CD4-positive, CD25-positive, alpha-beta regulatory T cell (primary cell): ENCODE measurements at places on chromosomes 16 and 17. TPM values are rescaled to one million over a fixed set of nuclear protein-coding genes. Genes with fewer than 3 reads are reported as not detected.

- H3K27me3 ChIP-seq, result no peaks in the 10 kb centered on the region
- no peaks in the 10 kb centered on the region for H3K4me1 ChIP-seq
- DNase-seq, result no peak
- no peak overlapping the region for H3K27ac ChIP-seq
These were observed 37.2 kb downstream of the GRIN2C start for GRCh38 chr17:74822335-74822938.

DNA sequence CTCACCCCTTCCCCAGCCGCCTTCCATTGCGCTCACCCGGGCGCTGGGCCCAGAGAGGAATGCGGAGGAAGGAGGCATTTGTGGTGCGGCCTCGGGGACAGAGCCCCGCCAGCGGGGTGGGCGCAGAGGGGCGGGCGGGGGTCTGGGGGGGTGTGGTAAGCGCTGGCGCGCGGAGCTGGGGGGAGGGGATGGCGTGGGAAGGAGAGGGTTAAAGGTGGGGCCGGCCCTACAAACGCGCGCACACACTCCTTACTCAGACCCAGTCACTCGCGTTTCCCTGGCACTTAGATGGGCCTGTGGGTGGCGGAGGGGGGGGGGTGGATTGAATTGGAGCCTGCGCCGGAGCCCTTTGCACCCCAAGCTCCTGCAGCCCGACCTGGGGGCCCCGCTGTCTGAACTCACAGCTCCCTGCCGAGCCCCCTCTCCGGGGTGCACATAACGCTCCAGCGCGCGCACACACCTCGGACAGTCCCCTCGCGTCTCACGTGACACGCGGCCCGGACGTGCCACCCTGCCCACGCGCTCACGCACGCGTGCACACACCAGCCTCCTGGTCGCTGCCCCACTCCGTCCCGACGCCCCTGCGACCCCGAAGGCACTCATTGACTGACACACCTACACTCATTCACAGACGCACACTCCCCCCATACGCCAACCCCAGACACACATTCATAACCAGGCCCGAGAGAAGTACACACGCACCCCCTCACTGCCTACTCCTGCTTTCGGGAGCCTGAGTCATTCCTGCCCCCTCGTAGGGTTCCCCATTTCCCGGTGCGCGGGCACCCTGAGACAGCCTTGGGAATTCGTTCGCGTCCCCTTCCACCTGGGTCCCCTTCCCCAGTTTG, 844 bp downstream of the TBKBP1 start:
- peak; percentile 20 for DNase-seq
- no peaks in the 10 kb centered on the region for H3K27me3 ChIP-seq
- H3K27ac ChIP-seq, result peak overlapping the region; percentile 55
- peaks cover 23% of the 10 kb centered on the region for H3K4me1 ChIP-seq
- no peaks in the 10 kb centered on the region for H3K36me3 ChIP-seq

DNA sequence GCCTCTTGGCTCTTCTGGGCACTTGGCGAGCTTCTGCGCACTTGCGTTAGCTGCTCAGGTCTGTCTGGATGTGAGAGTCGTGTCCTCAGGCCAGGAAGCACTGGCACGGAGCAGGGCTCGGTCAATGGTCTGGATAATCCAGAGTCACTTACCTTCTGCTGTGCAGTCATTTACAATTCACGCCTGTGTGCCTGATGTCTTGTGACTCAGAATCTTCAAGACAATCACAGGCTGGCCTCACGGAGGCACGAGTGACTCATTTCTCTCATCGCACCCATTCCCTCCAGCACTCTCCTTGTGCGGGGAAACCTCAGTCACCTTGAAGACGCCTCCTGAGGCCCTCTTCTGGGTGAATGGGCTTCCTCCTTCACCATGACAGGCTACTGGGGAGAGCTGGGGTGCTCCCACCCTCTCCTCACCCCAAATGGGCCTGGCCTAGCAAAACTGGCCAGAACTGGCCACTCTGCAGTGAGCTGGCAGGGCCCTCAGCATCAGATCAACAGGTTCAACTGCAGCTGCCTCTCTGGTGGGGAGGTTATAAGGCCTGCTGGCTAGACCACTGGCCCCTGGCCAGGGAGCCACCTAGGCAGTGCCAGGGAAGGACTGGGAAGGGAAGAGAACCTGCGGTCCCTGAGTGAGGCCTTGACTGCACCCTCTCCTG, 1.9 kb upstream of the CAPN15 start:
- H3K27ac ChIP-seq, result peak overlapping the region; percentile 24
- H3K27me3 ChIP-seq, result no peaks in the 10 kb centered on the region
- DNase-seq, result peak; percentile 4
- no peak overlapping the region for H3K4me3 ChIP-seq
- peaks cover 43% of the 10 kb centered on the region for H3K4me1 ChIP-seq
- H3K36me3 ChIP-seq, result no peaks in the 10 kb centered on the region

DNA sequence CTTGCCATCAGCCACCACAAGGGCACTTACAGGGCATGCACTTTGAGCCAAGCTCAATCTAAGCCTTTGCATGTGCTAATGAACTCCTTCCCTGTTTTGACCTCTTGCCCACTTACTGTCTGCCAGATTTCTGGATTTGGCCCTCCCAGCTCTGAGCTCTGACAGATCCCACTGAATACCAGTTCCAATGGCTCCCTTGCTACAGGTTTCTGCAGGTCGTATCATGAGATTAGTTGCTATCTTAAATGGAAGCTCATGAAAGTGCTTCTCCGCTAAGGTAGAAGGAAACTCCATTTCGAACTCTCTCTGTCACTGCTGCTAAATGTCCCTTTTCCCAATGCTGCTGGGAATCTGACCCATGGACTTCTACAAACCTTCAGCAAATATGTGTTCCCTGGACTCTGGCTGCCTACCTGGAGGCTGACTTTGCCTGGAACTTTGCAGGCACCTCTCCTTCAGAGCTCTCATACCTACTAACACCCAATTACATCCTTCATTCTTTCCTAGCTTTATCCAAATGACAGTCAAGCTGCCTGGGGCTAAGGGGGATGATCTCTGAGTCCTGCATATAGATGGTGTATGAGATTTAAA, 23.5 kb upstream of the TOB1 start:
- no peaks in the 10 kb centered on the region for H3K27me3 ChIP-seq
- H3K36me3 ChIP-seq, result no peaks in the 10 kb centered on the region
- H3K27ac ChIP-seq, result no peak overlapping the region
- DNase-seq, result no peak
- no peak overlapping the region for H3K4me3 ChIP-seq

- no peak overlapping the region for H3K27ac ChIP-seq
- DNase-seq, result peak; percentile 74
- no peaks in the 10 kb centered on the region for H3K36me3 ChIP-seq
- peaks cover 4% of the 10 kb centered on the region for H3K27me3 ChIP-seq
- peaks cover 3% of the 10 kb centered on the region for H3K4me1 ChIP-seq
- no peak overlapping the region for H3K4me3 ChIP-seq
These were observed 20.0 kb downstream of the ST6GALNAC1 start for GRCh38 chr17:76623271-76624146.

- peak overlapping the region; percentile 59 for H3K27ac ChIP-seq
- no peak for DNase-seq
- H3K4me3 ChIP-seq, result peak overlapping the region; percentile 48
- H3K4me1 ChIP-seq, result peaks cover 45% of the 10 kb centered on the region
- H3K36me3 ChIP-seq, result peaks cover 47% of the 10 kb centered on the region
These were observed 4.0 kb downstream of the CTC1 start for GRCh38 chr17:8243827-8244226.

DNA sequence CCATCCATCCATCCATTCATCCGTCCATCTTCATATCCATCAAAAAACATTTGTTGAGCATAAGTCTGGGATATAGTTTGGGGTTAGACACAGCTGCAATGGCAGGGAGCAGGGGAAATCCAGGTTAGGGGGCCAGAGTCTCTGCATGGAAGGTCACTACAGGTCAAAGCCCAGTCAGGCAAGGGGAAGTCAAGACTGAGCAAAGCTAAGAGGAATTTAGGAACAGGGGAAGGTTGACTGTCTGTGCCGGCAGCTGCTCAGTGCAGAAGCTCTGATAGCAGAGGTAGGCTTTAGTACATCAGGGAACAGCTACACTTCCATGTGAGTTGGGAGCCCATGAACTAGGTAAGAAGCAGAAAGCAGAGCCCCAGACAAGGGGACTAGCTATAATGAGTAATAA, 68.1 kb downstream of the IRF8 start:
- H3K27me3 ChIP-seq, result no peaks in the 10 kb centered on the region
- no peak for DNase-seq
- no peaks in the 10 kb centered on the region for H3K4me1 ChIP-seq
- no peak overlapping the region for H3K27ac ChIP-seq

GRCh38 chr16:82649766-82650165, 23.0 kb downstream of the CDH13 start:
- H3K36me3 ChIP-seq, result no peaks in the 10 kb centered on the region
- no peak for DNase-seq

GRCh38 chr16:11249233-11250061, 6.6 kb downstream of the SOCS1 start:
- DNase-seq, result no peak
- H3K27me3 ChIP-seq, result no peaks in the 10 kb centered on the region
- H3K36me3 ChIP-seq, result no peaks in the 10 kb centered on the region
- no peak overlapping the region for H3K27ac ChIP-seq
- H3K4me3 ChIP-seq, result no peak overlapping the region

- no peak overlapping the region for H3K4me3 ChIP-seq
- DNase-seq, result no peak
- H3K4me1 ChIP-seq, result no peaks in the 10 kb centered on the region
- no peaks in the 10 kb centered on the region for H3K27me3 ChIP-seq
These were observed 49.7 kb downstream of the TOX3 start for GRCh38 chr16:52497067-52497816.

DNA sequence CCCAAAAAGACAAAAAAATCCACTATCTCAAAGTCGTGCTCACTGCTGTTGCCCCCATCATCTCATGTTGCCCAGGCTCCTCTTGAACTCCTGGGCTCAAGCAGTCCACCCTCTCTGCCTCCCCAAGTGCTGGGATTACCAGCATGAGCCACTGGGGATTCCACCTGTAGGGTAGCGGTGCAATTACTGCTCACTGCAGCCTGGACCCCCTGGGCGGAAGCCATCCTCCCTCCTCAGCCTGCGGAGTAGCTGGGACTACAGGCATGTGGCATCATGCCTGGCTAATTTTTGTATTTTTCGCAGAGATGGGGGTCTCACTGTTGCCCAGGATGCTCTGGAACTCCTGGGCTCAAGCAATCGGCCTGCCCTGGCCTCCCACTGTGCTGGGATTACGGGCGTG, 37.9 kb upstream of the BHLHA9 start:
- H3K27ac ChIP-seq, result no peak overlapping the region
- H3K4me1 ChIP-seq, result peaks cover 23% of the 10 kb centered on the region
- no peaks in the 10 kb centered on the region for H3K36me3 ChIP-seq
- DNase-seq, result no peak

DNA sequence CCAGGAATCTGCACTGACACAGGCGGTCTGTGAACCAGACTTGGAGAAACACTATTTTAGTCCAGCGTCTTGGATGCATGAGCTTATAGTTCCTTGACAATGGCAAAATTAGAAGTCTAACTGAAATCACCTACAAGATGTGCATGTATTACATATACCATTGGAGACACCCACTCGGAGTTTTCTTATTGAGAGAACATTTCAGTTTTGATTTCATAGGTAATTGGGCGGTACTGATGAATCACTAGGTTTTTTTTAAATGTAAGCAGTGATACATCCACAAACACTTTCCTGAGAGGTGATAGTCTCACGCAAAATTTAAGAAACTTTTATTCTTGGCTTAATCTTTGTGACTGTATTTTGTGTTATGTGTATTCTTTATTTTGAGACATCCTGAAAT, 69.8 kb downstream of the PRKCA start:
- H3K4me3 ChIP-seq, result no peak overlapping the region
- no peak for DNase-seq
- H3K36me3 ChIP-seq, result peaks cover 3% of the 10 kb centered on the region
- H3K27ac ChIP-seq, result no peak overlapping the region
- no peaks in the 10 kb centered on the region for H3K27me3 ChIP-seq
- peaks cover 12% of the 10 kb centered on the region for H3K4me1 ChIP-seq

DNA sequence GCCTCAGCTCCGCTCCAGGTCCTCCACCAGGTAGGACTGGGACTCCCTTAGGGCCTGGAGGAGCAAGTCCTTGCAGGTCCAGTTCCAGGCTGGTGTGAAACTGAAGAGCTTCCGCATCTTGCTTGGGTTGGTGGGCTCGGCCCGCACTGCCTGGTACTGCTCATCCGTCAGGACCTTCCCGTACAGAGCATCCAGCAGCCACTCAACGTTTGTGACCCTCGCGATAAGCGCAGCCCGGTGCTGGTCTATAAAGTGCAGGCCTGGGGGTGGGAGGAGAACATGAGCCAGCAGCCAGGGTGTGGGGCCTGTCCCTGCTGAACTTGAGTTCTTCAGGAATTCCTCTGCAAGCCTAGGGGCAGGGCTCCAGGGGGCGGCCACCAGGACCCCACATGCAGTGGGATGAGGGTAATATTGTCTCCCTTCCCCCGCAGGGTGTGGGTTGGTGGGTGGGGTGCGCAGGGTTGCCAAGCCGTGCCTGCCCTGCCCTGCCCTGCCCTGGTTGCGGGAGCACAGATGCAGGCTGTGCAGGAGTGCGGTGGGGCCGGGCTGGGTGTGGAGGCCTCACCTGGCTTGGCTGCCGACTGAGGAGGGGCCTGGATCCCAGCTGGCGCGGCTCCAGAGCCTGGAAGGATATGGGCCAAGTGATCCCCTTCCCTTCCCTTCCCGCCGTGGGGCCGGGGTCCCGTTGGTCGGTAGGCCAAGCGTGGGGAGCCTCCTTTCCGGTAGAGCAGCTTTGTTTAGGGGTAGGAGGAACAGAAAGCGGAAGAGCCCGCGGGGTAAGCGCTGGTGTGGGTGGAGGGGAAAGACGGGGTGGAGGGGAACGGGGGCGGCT, 762 bp downstream of the PYCARD start:
- H3K36me3 ChIP-seq, result peaks cover 4% of the 10 kb centered on the region
- no peaks in the 10 kb centered on the region for H3K27me3 ChIP-seq
- H3K4me1 ChIP-seq, result peaks cover 27% of the 10 kb centered on the region
- peak; percentile 82 for DNase-seq

DNA sequence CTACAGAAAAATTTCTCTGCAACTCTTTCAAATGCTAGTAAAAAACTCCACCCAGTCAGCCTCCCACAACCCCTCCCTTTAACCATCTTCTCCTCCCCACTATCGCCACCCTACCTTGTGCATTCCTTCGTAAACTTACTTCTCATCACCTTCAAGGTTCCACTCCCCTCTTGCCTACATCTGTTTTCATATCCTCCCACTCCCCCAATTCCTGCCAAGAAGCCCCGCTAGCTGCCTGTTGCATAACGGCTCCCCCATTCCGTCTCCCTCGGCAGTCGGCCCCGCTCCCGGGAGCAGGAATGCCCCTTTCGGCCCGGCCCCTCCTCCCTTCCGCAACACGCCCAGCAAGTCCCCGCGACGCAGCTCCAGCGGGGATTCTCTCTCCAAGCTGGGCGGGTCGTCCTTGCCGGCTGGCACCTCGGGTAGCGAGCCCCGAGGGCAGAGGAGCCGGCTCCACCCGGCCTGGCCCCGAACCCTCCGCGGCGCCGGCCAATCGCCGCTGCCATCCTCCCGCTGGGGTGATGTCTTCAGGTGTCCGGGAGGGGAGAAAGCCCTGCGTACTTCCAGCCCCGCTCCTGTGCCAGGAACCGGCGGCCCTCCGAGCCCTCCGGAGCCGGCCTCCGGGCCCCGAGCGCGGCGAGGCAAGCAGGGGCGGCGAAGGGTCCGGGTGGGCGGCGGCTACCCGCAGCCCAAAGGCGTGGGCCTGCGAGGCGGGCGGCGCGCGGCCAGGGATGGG, 1.5 kb downstream of the PHLPP2 start:
- H3K27me3 ChIP-seq, result no peaks in the 10 kb centered on the region
- no peaks in the 10 kb centered on the region for H3K36me3 ChIP-seq
- H3K27ac ChIP-seq, result peak overlapping the region; percentile 79
- peak overlapping the region; percentile 84 for H3K4me3 ChIP-seq
- peak; percentile 52 for DNase-seq

TLCD3B gene
- polyA plus RNA-seq, result not detected

CBLN1 gene
- not detected for polyA plus RNA-seq

OR3A3 gene
- not detected for polyA plus RNA-seq

KCNH4 gene
- polyA plus RNA-seq, result not detected

CDC27 gene
- 98.1 TPM for polyA plus RNA-seq

TMIGD1 gene
- not detected for polyA plus RNA-seq
